ENCODE measurements at places on chromosomes 1 and 21.

DNA sequence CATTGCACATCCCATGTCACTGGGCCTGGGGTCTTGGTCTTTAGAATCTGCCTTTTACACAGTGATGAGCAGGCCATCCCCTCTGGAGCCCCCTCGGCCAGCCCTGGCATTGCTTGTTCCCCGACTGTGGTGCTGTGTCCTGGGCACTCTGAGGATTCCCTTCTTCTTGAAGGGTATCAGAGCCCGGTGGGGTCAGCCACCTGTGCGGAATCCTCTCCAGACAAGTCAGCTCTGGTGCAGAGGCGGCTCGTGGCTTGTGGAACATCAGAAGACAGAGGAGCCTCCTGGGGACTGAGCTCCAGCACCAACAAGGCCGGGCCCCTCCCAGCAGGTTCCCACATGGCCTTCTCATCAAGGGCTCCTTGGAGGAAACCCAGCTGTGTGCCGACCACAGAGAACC, 57.9 kb upstream of the AJAP1 start:
- no peak for DNase-seq

DNA sequence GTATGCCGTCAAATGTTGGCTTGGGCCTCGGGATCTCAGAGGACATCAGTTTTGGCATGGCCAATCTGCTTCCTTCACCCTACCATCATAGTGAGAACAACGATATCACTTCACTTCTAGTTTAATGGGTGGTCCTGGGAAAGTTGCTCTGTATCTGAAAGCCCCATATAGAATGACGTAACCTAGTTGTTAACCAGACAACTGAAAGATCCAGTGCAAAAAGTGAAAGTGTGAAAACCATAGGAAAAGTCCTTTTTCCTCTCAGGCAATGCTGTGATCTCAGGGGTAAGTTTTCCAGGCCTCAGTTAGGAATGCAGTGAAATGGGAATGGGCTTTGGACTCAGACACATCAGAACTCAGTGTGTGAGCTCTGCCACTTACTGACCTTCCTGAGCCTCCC, 18.6 kb upstream of the ATP1B1 start:
- no peak for DNase-seq

GRCh38 chr1:84939151-84939550, 46.1 kb upstream of the LPAR3 start:
- no peak for DNase-seq

- DNase-seq = no peak
Measured at GRCh38 chr1:84452436-84452835, 26.6 kb upstream of the RPF1 start.

GRCh38 chr21:35506352-35506751, 457.2 kb upstream of the RUNX1 start:
- DNase-seq = no peak

DNA sequence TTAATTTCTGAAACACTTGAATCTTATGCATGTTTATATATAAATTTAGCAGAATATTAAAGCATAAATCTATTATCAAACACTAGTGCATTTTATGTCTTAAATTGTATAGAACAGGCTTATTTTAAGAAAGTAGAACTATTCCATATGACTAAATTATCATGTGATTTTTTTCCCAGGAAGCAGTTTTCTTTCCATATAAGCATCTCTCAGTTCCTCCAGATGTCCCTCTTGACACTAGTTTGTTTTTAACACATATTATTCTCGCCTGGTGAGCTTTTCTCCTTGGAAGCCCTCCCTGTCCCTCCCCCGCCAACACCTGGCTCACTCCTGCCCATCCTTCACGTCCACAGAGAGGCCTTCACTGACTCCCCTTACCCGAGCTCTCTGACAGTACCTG, 48.3 kb upstream of the BCAR3 start:
- no peak for DNase-seq

DNA sequence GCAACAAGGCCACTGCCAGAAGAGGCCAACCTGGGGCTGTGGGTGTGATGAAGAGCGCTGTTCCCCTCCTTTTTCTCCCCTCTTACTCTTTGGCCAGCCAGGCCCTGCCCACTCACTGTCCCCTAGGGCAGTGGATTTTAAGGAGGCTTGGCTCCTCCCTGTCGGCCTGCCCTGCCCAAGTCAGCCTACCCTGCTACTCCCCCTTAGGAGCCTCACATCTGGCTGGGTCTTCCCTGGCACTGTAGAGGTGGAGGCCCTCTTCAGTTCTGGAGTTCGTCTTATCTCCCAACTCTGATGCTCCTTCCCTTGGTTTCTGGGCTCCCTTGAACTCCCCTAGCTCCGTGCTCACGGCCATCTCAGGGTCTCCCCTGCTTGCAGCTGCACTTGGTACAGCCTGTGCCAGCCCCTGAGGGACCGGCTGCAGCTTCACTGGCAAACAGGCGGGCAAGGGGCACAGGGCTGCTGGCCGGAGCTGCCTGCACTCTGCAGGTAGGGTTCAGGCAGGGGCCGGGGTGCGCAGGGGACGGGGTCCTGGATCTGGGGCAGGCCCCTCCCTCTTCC, 4.0 kb downstream of the AMPD2 start:
- no peak for DNase-seq
